ENCODE measurements at places on chromosomes 12 and 14.

GRCh38 chr12:42421844-42422779 lies 96.1 kb downstream of the PPHLN1 start:
- no peak for DNase-seq

DNA sequence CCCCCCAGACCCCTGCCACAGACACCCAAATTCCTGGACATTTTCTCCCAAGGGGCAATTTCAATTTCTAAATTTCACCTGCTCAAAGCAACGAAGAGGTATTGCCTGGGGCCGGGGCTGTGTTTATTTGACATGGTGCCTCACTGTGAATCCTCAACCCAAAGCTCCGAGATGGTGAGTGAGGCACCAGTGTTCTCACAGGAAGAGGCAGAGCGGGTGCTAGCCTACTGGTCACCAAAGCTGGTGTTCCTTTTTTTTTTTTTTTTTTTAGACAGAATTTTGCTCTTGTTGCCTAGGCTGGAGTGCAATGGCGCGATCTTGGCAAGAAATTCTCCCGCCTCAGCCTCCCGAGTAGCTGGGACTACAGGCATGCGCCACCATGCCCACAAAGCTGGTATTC lies 14.8 kb upstream of the SH2B3 start:
- no peak for DNase-seq

GRCh38 chr14:35342489-35343010 lies 50.4 kb downstream of the PSMA6 start:
- DNase-seq: no peak

DNA sequence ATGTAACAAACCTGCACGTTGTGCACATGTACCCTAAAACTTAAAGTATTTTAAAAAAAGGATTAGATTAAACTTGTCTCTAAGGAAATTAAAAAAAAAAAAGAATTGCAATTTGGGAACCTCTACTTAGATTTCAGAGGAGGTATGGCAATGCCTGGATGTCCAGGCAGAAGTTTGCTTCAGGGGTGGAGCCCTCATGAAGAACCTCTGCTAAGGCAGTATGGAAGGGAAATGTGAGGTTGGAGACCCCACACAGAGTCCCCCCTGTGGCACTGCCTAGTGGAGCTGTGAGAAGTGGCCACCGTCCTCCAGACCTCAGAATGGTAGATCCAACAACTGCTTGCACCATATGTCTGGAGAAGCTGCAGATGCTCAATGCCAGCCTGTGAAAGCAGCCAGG lies 279.6 kb upstream of the CCDC196 start:
- no peak for DNase-seq
